ENCODE measurements at places on chromosomes 3 and 15.

GRCh38 chr15:40595219-40595618, 1.2 kb downstream of the KNL1 start:
- DNase-seq, result no peak

DNA sequence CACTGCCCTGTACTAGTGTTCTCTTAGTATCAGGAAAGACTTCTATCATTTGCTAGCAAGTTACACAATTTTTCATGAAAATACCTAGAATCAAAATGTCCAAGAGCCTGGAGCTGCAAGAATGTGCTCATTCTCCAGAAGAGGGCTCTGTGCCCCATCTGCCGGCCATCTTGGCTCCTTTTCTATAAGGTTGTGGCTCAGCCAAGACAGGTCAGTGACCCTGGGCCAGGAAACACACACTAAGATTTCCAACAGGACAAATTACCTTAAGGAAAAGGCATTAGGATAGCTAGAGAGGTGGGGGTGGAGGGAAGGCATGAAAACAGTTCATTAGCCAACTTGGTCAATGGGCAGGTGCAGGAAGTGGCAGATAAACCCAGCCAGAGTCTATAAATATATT, 20.7 kb downstream of the TIMP4 start:
- DNase-seq, result peak; percentile 67

DNA sequence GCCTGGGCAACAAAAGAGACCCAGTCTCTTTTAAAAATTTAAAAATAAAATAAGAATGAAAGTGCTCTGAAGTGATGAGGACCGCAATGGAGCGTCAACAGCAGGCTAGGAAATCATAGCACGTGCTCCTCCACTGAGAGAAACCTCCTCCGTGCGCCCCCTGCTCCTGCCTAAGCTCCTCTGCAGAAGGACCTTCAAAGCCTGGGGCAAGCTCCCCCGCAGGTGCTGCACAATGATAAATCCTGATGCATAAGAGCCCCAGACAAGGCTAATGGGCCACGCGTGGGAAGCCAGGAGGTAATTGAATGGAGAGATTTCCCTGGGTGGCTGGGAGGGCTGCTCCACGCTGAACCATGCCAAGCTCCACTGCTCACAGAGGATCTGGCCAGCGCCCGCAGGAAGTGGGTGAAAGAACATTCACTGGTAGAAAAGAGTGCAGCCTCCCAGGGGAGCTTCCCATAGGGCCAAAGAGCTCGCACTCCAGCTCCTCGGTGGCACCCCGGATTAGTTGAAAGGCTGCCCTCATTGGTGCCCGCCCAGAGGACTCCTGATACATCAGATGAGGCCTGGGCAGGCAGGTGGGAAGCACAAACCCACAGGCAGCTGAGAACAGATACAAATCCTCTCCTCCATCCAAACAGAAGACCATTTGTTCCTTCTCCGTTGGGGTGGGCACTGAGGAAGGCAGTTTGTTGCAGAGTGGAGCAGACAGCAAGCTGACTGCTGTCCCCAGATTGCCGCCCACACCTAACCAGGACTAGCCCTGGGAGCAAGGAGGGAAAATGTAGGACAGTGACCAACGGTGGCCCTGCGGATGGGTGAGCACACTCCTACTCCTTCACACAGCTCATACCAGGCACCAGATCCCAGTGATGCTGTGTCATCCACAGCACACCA, 52.5 kb downstream of the CPN2 start:
- DNase-seq, result no peak

- DNase-seq, result peak; percentile 95
Observed at GRCh38 chr15:69880571-69881301, 217.0 kb downstream of the TLE3 start.
